Omental fat pad (tissue), 4 donors: ENCODE measurements at places on chromosomes 2 and 18. TPM values are rescaled to one million over a fixed set of nuclear protein-coding genes. Genes with fewer than 3 reads are reported as not detected.

- DNase-seq = no peak
These were observed 161.2 kb upstream of the MAP3K20 start for GRCh38 chr2:172914341-172915008.

HPCAL1 gene
- total RNA-seq = 51.8 TPM

- no peak for DNase-seq
These were observed 126.3 kb upstream of the OSR1 start for GRCh38 chr2:19484736-19485135.

- no peak for DNase-seq
These were observed 63.1 kb downstream of the CAB39 start for GRCh38 chr2:230775737-230776136.

- DNase-seq = no peak
These were observed 73.2 kb downstream of the TGFA start for GRCh38 chr2:70480468-70480867.

NUP35 gene
- 10.5 TPM for total RNA-seq

DNA sequence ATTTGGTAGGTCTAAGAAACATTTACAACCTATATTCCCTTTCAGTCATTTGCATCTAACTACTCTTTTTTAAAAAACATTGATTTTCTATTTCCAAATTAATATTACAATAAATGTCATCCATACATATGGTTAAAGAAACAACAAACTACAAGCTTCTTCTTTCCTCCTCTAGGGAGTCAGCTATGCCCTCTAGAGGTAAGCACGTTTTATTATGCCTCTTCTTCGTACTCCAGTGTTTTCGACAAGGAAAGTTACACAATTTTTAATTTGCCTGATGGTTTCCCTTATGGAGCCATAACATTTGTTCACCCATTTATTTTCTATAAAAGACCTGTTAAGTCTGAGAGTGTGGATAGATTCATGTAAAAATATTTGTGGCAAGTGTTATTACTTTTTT is 183.4 kb upstream of the CDH7 start:
- DNase-seq = no peak

DNA sequence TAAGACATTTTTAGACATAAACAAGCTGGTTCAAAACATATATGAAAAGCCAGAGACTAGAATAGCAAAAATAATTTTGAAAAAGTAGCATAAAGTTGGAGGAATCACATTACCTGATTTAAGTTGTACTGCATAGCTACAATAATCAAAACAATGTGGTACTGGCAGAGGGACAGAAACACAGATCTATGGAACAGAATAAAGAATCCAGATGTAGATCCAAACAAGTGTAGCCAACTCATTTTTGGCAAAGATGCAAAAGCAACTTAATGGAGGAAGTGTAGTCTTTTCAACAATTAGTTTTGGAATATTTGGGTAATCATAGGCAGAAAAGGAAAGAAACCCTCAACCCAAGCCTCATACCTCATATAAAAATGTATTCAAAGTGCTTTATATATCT is 278.7 kb upstream of the ZNF521 start:
- DNase-seq = no peak

DNA sequence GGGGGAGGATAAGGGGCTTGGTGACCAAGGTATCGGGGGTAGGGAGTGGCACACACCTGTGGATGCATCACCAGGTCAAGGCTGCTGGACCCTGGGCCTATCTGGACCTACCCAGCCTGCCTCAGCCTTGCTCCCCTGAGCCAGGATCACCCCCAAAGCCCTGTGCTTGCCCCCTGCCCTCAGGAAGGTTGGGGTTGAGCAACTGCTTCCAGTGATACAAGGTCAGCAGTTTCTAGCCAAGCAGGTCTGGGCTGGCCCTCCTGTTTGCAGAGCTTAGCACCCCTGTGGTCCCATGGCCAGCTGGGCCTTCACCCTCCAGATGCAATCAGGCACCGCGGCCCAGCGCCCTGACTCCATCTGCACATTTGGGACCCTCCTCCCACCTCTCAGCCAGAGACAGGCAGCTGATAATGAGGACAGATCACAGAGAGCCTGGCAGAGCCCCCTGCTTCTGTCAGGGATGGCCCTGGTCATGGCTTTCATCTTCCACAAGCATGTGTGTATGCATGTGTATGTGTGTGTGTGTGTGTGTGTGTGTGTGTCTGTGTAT is 154.6 kb downstream of the TFCP2L1 start:
- DNase-seq = no peak

GRCh38 chr2:201984800-201985525 is 48.7 kb upstream of the FZD7 start:
- DNase-seq = no peak

C1GALT1C1L gene
- 0.56 TPM for total RNA-seq

GRCh38 chr18:79881695-79882094 is 69.8 kb downstream of the SLC66A2 start:
- DNase-seq = no peak

INHA gene
- 0.88 TPM for total RNA-seq

- DNase-seq = no peak
These were observed 856.1 kb upstream of the ID2 start for GRCh38 chr2:7825591-7826312.

DNA sequence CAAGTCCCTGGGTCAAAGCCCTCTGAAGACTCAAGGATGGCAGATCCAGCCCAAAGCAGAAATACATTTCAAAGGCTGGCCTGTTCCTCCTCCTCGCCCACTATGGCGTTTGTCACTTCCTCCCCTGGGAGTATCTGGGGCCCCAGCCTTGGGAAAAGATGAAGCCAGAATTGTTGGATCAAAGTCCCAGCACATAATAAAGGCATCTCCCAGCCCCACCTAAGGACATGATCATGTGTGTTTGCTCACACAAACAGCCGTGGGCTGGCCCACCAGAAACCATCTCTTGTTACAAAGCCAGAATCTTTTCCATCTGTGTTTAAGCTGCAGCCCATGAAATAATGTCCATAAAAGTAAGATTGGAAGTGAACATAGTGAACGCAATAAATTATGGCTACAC is 50.1 kb upstream of the HAAO start:
- no peak for DNase-seq
